CD4-positive, alpha-beta T cell treated with Interleukin-1 beta for 1 hour (primary cell): ENCODE measurements at places on chromosomes 7 and 10.

DNA sequence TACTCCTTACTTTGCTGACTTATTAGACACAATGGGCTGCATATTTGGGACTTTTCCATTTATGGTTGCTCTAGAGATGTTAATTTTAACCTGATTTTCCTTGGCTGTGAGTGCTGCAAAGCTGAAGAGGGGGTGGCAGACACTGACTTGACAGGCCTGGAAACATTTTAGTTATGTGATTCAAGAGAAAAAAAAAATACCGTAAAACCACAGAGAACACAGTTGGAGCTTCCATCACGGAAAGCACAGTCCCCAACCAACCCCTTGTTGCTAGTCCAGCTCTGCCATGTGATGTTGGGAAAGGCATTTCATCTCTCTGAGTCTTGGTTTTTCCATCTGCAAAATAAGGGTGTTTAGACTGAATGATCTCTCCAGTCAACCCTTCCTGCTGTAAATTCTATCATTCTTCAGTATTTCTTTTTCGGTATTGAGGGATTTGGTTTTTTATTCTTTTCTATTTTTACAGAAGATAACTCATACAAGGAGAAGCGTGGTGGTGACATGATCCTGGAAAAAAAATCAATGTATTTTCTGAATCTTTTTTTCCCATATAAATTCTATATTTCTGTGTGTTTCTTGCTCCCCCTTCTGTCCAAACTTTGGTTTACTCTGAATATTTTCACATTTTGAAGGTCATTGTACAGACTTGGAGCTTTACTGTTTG is 246.1 kb downstream of the REEP3 start:
- DNase-seq: no peak

- DNase-seq: no peak
Measured at GRCh38 chr7:158695056-158695455, 9.5 kb downstream of the NCAPG2 start.

DNA sequence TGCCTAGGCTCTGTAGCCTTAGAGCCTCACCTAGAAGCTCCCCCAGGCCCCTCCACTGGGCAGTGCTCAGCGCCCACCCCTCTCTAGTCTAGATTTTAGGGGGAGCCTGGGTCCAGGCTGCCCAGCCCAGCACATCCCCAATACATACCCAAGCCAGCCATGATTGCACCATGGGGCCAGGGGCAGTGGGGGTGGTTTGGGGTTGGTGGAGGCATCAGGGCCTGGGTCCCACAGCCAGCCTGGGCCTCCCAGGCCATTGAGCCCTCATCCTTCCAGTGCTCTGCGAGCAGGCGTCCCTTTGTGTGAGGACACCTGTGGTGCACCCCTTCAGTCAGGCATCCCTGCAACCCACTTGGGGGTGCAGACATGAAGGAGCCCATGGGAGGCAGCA is 76.9 kb upstream of the RET start:
- no peak for DNase-seq

DNA sequence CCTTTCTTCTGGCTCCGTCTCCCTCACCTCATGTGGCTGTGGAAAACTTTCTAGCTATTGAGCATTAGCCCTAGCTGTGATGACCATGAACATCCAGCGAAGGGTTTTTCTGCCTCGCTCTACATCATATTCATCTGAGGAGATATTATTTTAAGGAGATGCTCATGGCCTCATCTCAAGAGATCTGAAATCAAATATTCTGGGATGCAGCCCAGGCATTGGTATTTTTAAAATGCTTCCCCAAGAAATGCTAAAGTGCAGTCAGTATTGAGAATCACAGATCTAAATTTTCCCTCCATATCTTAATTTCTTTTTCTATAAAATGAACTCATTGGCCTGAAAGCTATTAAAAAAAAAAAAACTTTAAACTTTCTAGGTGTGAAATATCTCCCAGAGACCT is 238.2 kb upstream of the CELF2 start:
- no peak for DNase-seq

- no peak for DNase-seq
Measured at GRCh38 chr7:70944516-70944915, 187.4 kb upstream of the GALNT17 start.

DNA sequence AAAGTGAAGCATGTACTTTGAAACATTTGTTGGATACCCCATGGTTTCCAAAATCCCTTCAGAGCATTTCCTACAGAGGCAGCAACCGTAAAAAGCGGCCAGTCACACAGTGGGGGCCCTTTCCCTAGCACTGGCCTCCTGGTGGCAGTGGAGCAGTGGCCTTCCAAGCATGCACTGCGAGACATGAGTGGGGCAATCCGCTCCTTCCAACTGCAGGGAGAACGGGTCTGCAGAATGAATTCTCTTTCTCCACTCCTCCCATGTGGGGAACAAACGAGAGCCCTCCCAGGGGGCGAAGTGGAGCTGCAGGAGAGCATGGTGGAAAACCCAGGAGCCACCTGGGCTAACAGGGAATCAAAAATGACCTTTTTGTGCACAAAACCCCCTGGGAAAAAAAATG is 542.9 kb upstream of the GALNT17 start:
- no peak for DNase-seq

- no peak for DNase-seq
Measured at GRCh38 chr7:42596737-42597136, 315.1 kb downstream of the C7orf25 start.

DNA sequence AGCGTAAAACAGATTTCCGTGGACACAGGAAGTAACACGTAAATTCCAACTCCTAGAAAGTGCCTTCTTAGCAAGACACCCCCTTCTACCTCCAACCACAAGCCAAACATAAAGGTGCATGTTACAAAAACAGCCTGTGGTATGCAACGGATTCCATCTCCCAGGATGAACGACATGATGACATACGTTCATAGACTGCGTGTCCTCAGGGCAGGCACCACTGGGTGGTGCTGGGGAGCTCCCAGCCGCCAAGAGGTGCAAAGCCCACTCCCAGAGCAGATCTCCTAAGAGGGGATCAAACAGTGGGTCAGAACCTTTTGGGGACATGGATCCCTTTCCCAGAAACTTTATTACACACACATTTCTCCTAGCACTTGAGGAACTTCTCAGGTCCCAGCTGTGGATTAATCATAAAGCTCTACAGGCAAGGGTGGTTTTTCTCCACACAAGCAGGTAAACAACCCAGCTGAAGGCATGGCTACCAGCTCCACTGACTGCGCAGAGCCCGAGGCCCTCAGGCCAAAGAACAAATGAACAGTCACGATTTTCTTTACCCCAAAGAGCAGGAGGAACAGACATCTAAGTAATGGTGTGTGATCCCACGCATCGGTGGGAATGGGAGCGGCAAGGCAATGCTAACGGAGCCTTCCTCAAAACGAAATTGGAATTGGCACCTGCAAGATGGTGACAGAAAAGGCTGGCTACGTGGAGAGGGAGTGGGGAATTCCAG is 13.8 kb downstream of the PSAP start:
- no peak for DNase-seq

GRCh38 chr7:92569137-92569536 is 21.1 kb downstream of the FAM133B start:
- no peak for DNase-seq

DNA sequence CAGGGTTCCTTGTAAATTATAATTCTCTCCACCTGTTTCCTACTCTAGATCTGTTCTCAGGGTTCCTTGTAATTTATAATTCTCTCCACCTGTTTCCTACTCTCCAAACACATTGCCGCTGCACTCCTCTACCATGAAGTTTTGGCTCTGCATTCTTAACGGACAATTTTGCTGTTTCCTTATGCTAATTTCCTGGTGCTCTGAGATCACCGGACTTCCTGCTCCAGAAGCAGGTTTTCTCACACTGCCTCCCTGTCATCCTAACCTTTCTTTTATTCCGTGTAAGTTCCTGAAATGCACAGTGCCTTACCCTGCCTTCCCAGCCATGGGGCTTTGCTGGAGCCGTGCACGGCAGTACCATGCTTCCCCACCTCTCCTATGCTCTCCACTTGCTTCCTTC is 256.8 kb downstream of the PLXNA4 start:
- DNase-seq: no peak
